ENCODE measurements at places on chromosomes 11 and 22.

DNA sequence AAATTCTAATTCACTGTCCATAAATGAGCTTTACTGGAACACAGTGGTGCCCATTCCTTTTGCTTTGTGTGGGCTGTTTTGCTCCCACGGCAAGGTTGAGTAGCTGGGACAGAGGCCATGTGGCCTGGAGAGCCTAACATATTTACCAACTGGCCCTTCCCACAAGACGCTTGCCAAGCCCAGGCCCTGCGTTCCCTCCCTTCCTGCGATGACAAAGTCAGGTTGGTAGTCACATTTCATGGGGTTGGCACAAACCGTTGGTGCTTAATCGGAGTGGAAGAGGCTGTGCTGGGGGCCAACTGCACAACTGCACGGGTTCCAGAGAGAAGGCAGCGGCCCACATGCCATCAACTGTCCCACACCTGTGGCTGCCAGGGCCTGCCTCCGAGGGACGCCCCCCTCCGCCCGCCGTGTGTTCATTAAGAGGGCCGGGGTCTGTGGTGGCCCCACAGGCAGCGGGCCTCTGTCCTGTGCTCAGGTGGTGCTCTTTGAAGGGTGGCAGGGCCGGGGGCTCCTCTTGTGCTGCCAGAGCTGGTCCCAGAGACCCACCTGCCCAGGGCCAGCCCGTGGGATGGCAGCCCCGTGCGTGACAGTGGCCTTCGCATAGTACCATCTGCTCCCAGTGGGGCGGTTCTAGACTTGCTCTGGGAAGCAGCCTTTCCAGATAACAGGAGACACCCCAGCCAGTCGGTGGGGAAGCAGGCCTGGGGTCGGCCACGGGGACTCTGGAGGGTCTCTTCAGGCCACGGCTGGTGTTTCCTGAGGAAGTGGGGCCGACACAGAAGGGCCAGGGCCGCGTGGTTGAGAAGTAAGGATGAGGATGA, 81.5 kb upstream of the CLDN5 start:
- DNase-seq: no peak

DNA sequence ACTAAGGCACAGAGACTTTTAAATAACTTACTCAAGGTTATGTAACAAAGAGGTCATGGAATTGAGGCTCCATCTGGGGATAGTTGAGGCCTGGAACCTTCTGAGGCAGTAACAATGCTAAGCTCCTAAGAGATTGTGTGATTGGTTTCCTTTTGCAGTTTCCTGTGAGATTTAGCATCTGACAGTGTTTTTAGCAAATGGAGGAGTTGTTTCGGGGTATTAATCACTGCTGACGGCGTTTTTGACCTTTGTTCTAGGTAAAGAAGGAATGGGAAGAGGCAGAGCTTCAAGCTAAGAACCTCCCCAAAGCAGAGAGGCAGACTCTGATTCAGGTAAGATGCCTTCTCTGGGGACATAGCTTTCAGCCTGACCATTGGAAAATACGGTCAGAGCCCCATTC, 32.1 kb upstream of the ST14 start:
- DNase-seq: no peak

DNA sequence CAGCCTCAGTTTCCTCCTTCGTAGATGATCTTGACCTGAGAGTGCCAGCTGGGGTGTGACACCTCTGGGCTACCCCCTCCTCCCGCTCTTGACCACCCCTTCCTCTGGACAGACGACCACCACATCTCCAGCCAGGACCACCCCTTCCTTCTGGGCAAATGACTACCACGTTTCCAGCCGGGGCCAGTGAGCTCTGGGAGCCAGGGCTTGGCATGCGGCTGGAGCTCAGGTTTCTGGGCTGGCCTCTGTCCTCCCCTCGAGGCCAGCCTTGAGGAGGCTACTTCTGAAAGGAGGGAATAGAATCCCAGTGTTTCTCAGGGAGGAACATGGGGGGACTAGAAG, 120.9 kb downstream of the KCNQ1OT1 start:
- no peak for DNase-seq

- no peak for DNase-seq
Observed at GRCh38 chr11:12149672-12150225, 39.4 kb downstream of the MICAL2 start.

GRCh38 chr11:12707500-12707880, 33.3 kb downstream of the TEAD1 start:
- no peak for DNase-seq
